ENCODE measurements at places on chromosomes 3 and 15. TPM values are rescaled to one million over a fixed set of nuclear protein-coding genes. Genes with fewer than 3 reads are reported as not detected.

- no peak for DNase-seq
- no peak overlapping the region for H3K4me3 ChIP-seq
- H3K4me1 ChIP-seq, result no peaks in the 10 kb centered on the region
- no peak overlapping the region for H3K27ac ChIP-seq
- no peaks in the 10 kb centered on the region for H3K36me3 ChIP-seq
These were observed 14.0 kb downstream of the PLCH1 start for GRCh38 chr3:155730843-155731242.

DNA sequence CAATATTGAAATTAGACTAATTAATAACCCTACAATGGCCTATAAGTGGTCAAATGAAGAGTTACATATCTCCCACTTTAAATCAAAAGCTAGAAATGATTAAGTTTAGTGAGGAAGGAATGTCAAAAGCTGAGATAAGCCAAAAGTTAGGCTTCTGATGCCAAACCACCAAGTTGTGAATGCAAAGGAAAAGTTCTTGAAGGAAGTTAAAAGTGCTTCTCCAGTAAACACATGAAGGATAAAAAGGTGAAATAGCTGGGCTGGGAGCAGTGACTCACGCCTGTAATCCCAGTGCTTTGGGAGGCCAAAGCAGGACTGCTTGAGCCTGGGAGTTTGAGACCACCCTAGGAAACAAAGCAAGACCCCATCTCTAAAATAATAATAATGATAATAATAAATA lies 46.9 kb upstream of the DCUN1D1 start:
- DNase-seq, result no peak
- H3K27me3 ChIP-seq, result no peaks in the 10 kb centered on the region
- H3K36me3 ChIP-seq, result peaks cover 24% of the 10 kb centered on the region
- H3K4me1 ChIP-seq, result no peaks in the 10 kb centered on the region
- no peak overlapping the region for H3K4me3 ChIP-seq

DNA sequence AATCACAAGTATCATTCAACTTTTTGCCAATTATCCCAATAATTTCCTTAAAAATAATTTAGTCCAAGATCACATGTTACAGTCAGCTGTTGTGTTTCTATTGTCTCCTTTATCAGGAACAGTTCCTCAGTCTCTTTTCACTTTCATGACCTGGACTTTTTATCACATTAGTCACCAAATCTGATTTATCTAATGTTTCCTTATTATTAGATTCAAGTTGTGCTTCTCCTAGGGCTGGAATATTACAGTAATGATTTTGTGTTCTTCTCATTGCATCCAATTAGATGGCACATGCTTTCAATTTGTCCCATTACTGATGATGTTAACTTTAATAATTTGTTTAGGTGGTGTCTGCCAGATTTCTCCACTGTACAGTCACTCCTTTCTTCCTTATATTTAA lies 66.3 kb upstream of the DCBLD2 start:
- no peaks in the 10 kb centered on the region for H3K27me3 ChIP-seq
- DNase-seq, result no peak
- no peak overlapping the region for H3K27ac ChIP-seq
- H3K4me1 ChIP-seq, result peaks cover 2% of the 10 kb centered on the region
- no peaks in the 10 kb centered on the region for H3K36me3 ChIP-seq

DNA sequence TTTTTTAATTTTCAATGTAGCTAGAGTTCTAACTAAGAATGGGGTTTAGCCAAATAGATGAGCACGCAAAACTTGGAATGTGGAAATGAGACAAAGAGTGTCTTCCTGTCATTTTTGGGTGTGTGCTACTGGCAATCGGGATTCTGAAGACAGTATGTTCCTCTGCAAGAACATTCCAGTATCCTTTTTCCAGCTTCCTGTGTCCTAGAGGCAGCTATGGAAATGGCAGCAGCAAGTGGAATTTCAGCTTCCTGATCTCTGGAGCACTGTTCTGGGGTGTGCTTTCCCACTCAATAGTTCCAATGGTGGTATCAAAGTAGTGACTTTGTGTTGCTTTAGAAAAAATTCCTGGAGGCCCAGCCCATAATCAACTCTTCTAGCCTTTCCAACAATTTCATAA lies 642.9 kb upstream of the KCNMB2 start:
- no peak overlapping the region for H3K27ac ChIP-seq
- no peak for DNase-seq
- H3K4me3 ChIP-seq, result no peak overlapping the region
- no peaks in the 10 kb centered on the region for H3K4me1 ChIP-seq

- no peak overlapping the region for H3K27ac ChIP-seq
- no peak overlapping the region for H3K4me3 ChIP-seq
- H3K27me3 ChIP-seq, result no peaks in the 10 kb centered on the region
- H3K4me1 ChIP-seq, result no peaks in the 10 kb centered on the region
- DNase-seq, result no peak
These were observed 223.2 kb upstream of the LMCD1 start for GRCh38 chr3:8278448-8278847.

DNA sequence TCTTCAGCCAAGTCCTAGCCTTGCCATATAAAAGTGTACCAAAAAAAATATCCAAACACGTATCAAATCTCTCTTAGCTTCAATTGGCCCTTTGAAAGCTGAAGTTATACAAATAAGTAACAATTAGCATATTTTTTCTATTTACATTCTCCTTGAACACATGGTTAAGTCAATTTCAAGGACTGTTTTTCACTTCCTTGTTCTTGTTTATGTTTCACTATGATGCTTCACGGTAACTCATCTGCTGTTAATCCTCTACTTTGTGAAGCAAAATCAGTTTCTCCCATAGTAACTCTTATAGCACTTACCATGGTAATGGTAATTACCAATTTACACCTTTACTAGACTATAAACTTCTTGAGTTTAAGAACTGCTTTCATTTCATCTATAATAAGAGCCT lies 10.6 kb upstream of the SPRED1 start:
- H3K27ac ChIP-seq, result no peak overlapping the region
- H3K36me3 ChIP-seq, result no peaks in the 10 kb centered on the region
- H3K4me3 ChIP-seq, result no peak overlapping the region
- H3K27me3 ChIP-seq, result peaks cover 21% of the 10 kb centered on the region
- no peaks in the 10 kb centered on the region for H3K4me1 ChIP-seq
- no peak for DNase-seq

- H3K4me1 ChIP-seq, result no peaks in the 10 kb centered on the region
- H3K27ac ChIP-seq, result no peak overlapping the region
- H3K27me3 ChIP-seq, result no peaks in the 10 kb centered on the region
These were observed 14.3 kb upstream of the SHQ1 start for GRCh38 chr3:72862314-72863090.

RHO gene
- total RNA-seq, result not detected

LMAN1L gene
- 0.63 TPM for total RNA-seq

DNA sequence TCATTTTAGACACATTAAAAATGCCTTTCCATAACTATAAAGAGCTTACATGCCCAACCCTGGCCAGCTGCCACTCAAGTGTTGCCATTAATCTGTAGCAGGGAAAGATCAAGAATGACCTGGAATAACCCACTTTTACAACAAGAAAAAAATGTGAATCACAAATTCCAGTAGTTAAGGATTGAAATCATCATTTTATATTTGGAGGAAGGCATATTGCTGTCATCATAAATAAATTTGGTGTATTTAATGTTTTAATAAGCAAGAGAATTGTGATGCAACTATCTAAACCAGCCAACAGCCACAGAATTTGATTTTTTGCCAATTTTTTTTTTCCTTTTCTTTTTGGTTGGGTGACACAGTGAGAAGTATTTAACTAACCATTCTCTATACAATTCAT lies 240.0 kb upstream of the SEMA6D start:
- no peak for DNase-seq
- H3K4me1 ChIP-seq, result no peaks in the 10 kb centered on the region
- H3K27ac ChIP-seq, result no peak overlapping the region
- no peaks in the 10 kb centered on the region for H3K27me3 ChIP-seq
- no peak overlapping the region for H3K4me3 ChIP-seq
- H3K36me3 ChIP-seq, result no peaks in the 10 kb centered on the region

DNA sequence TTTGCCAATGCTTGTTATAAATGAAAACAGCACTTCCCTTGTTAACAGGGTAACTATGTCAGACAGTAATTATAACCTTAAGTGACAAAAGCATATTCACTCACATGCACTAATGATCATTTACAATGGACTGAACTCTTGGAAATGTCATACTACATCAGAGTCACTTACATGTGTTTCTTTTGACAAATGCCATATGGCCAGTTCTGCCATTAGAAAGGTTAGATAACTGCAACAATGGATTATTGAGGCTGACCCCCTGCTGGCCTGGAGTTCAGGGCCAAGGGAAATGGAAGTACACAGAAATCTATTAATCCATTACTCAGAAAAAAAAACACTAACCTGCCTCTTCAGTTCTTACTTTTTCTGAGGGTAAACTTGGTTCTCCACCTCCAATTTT lies 313.4 kb downstream of the CNTN3 start:
- H3K4me3 ChIP-seq, result no peak overlapping the region
- H3K4me1 ChIP-seq, result no peaks in the 10 kb centered on the region
- no peaks in the 10 kb centered on the region for H3K27me3 ChIP-seq
- no peaks in the 10 kb centered on the region for H3K36me3 ChIP-seq
- H3K27ac ChIP-seq, result no peak overlapping the region
- DNase-seq, result no peak

Data from activated CD4-positive, alpha-beta memory T cell treated with anti-CD3 and anti-CD28 coated beads, Interleukin-2, amount 10 ng/mL, durations not matched to agents 7 days and 5 days (primary cell).